ENCODE measurements at places on chromosomes 6 and 20.
A peak's percentile ranks its signal among the peaks of the same experiment; 100 is the strongest.

GRCh38 chr20:45588800-45589199, 9.7 kb upstream of the WFDC8 start:
- DNase-seq, result no peak

DNA sequence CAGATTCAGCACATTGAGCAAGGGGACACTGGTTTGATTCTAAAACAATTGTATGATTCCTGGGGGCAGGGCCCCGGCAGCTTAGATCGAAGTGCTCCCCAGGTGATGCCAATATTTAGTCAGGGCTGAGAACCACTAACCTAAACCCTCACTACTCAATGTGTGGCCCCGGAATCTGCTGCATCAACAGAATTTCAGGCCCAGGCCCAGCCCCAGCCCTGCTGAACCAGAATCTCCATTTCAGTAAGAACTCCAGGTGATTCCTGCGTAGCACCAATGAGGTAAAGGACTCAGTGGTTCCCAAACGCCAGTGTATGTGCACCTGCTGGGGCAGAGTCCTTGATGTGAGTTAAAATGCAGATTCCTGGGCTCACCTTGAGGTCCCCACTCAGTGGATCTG, 152.8 kb upstream of the KCNG1 start:
- no peak for DNase-seq

DNA sequence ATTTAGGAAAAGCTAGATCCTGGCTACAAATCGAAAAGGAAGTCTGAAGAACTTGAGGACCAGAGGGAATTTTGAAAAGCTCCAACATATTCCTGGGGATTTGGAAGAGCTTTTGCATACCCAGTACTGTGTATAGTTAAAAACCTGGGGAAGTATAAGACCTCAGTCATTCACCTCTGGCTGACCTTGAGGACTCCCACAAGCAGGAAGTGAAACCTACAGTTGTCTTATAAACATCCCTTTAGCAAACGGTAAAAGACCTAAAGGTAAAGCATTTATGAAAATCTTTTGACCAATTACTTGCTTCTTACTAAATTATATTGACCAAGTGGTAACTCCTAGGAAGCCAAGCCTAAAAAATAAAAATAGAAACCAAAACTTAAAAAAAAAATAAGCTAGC, 175.0 kb downstream of the HAO1 start:
- DNase-seq, result no peak

GRCh38 chr6:50520326-50521266, 192.7 kb upstream of the TFAP2D start:
- DNase-seq, result no peak

DNA sequence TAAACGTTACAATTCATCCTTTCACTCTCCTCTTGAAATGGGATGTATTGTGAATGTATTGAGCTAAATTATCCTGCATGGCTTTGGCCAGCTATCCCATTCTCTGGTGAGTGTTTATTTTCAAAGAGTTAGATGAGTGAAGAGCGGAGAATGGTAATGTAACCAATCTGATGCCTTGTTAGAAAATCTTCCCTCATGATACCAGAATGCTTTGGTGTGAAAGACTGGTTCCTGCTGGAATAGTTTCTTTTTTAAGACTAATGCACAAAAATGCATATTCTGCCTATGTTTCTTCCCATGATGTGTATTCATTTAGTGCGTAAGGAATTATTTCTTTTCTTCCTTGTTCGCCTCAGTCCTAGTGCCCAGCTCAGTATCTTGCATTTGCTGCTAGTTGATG, 506.7 kb downstream of the PRKN start:
- no peak for DNase-seq

GRCh38 chr20:6641012-6641411, 126.5 kb upstream of the BMP2 start:
- DNase-seq, result no peak

GRCh38 chr20:35638751-35639150, 23.1 kb downstream of the SPAG4 start:
- no peak for DNase-seq

- no peak for DNase-seq
Measured at GRCh38 chr20:34806255-34806654, 19.2 kb downstream of the NCOA6 start.

DNA sequence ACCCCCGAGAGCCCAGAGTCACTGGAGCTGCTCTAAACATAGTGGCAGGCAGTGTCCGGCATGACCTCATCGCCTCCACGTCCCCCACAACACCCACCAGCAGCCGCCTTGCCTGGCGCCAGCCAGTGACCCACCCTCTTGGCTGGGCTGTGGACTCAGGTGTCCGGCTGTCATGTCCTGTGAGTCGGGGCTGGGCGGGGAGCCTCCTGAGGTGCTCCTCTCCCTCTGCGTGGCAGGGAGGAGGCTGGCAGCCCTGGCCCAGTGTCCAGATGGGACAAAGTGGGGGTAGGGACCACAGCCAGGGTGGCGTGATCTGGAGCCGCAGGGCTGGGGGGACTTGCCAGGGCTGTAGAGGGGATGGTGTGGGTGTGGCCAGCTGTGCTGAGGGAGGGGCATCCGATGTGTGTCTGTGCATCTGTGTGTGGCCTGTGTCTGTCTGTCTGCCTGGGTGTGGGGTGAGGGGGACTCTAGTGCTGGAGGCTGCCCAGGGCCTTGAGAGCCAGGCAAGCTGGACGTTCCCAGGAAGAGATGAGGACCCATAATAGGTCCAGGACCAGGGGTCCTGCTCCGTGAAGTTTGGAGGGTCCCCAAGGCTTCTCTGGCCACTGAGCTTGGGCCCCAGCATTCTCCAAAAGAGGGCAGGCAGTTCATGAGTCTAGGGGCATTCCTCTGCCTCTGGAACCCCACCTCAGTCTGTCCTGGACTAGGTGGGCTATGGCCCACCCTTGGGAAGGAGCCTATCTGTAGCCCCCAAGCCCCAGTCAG, 2.3 kb upstream of the SOX18 start:
- DNase-seq, result no peak

- DNase-seq, result no peak
Measured at GRCh38 chr20:35001596-35002362, 46.1 kb downstream of the MYH7B start.

- no peak for DNase-seq
Measured at GRCh38 chr6:18186033-18186432, 30.8 kb downstream of the KDM1B start.

- no peak for DNase-seq
Measured at GRCh38 chr6:41477572-41477971, 68.6 kb upstream of the FOXP4 start.

GRCh38 chr20:34388000-34388399, 24.9 kb downstream of the ITCH start:
- DNase-seq, result no peak

GRCh38 chr6:154548130-154548830, 37.8 kb upstream of the CNKSR3 start:
- DNase-seq, result no peak

GRCh38 chr6:75230484-75231325, 12.9 kb downstream of the COX7A2 start:
- DNase-seq, result no peak

GRCh38 chr6:125748406-125749172, 843 bp upstream of the HEY2 start:
- DNase-seq, result no peak

- DNase-seq, result peak; percentile 51
Measured at GRCh38 chr6:169189182-169189581, 64.5 kb downstream of the THBS2 start.

DNA sequence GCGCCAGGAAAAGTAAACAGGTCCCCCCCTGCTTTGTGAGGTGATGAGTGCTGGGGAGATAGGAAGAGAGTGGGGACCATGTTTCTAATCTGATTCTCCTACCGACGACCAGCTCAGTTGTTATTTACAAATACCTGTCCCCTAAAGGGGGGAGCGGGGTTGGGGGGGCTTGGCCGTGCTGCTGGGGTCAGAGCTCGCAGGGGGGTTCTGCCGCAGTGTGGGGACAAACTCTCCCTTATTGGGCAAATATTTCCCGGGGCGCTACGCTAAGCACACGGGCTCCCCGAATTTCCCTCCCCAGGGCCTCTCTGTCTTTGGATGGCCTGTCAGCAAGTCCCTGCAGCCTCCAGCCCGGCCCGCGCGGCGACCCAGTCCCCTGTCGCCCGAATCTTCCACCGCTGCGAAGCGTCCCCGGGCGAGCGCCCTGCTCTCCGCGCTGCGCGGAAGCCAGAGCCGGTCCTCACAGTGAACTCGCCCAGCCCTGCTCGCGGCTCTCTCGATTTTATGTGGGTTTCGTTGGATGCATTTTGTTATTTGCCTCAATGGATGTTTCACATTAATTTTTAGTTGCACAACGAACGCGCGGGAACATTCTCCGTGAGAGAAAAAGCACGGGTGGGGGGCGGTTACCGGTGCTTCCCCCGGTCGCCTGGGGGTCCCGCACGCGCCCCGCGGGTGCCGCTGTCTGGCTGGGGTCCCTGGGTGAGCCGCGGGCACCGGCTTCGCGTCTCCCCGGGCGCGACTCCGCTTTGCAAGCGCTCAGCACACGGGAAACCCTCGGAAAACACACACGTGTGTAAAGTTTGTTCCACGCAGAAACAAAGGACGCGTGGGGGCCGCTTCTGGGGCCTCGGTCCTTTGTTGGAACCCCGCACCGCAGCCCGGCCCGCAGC, 1.5 kb upstream of the STX16 start:
- DNase-seq, result no peak

DNA sequence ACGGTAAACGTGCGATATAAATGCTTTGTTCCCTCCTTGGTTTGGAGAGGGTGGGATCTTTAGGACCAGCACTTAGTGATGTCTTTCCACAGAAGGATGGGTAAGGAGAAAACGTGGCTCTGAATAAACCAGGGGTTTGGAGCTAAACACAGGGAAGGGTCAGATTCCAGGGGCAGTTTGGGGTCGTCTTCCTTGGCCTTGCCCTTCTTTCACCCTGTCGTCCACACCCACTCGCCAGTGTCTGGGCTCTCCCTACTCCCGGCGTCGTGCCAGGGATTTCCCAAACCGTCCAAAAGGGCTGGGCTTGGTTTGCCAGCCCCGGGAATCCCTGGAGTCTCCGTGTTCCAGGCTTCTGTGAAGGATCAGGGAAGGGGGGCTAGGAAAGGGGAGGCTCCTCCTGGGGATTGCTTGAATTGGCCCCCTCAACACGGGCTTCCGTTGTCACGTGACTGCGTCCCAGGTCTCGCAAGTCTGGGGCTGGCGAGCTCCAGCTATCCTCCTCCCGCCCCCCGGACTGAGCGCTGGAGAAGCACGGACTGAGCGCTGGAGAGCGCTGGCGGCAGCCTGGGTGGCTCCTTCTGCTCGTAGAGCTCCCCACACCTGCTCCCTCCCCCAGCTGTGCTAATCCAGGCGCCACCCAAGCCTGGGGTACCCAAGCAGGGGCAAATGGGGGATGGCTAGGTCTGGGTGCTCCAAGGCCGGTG, 9.4 kb upstream of the ARMC12 start:
- DNase-seq, result peak; percentile 67

- DNase-seq, result no peak
Measured at GRCh38 chr6:70790483-70791224, 123.0 kb downstream of the SMAP1 start.

DNA sequence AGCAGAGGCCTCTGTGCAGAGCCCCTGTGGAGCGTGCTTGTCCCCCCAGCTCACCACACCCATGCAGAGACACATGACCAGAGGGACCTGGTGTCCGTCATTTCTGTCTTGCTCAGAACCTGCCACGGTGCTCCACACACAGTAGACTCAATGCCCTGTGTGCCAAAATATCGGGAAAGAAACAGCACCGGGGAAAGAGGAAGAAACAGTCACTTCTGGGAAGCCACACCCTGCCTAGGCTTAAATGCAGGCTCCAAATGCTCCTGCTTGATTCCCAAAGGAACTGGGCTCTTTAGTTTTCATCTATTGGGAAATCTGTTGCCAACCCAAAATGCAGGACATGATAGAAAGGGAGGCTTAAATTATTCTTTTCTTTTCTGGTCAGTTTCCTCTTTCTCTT, 503.9 kb downstream of the CD83 start:
- DNase-seq, result no peak

- DNase-seq, result no peak
Measured at GRCh38 chr6:89350281-89350966, 2.1 kb downstream of the UBE2J1 start.

DNA sequence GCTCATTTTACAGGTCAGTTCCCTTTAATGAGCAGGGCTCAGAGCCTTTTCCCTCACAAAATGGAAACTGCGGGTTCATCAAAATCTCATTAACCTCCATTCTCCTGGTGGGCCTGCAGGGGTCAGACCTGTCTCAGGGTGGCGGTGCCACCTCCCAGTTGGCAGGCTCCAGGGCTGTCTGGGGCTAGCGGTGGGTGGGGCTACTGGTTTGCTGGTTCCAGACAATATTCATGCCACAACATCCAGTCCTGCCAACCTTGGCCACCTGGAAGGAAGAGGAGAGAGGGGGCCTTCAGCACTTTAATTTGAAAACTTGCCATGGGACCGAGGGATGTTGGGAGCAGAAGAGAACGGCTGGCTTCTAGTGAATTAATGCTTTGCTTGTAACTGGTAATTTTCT, 41.9 kb upstream of the CTNNBL1 start:
- DNase-seq, result no peak

- no peak for DNase-seq
Measured at GRCh38 chr6:35181933-35182612, 31.7 kb upstream of the SCUBE3 start.

DNA sequence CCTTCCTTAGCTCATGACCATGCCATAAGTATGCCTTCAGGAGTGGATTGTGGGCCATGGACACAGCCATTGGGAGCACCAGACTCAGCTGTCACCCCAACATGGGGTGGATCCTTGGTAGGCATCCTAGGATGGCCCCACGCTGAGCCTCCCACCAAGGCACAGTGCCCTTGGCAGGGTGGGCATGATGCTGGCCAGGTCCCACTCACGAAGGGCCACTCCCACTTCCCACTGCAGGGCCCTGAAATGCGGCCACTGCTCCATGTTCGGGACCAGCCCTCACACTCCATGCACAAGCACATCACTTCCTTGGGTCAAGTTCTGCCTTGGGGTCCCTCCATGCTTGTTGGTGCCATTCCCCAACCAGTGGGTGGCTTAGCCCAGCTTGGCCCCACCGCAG, 12.9 kb upstream of the FUT9 start:
- no peak for DNase-seq

DNA sequence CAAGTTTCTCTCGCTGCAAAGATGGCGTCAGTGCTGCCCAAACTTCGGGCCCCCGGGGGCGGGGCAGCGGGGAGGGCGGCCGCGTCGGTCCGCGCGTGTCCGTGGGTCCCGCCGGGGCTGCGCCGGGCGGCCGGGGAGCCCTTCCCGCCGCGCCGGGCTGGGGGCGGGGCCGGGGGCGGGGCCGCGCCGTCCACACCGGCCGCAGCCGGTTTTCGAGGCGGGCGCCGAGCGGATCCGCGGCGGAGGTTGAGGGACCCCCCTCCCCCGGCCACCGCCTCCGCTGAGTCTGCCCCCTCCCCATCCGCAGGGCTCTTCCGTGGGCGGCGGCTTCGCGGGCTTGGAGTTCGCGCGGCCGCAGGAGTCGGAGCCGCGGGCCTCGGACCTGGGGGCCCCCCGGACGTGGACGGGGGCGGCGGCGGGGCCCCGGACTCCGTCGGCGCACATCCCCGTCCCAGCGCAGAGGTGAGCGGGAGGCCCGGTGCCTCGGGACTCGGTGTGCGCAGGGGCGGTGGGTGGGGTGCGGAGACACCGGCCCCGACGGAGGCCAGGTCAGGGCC, 572 bp downstream of the SLC2A4RG start:
- DNase-seq, result no peak

- peak; percentile 76 for DNase-seq
Measured at GRCh38 chr20:50987493-50988210, 29.0 kb downstream of the MOCS3 start.

- DNase-seq, result no peak
Measured at GRCh38 chr6:48667797-48668196, 556.8 kb upstream of the PTCHD4 start.

- no peak for DNase-seq
Measured at GRCh38 chr20:34628026-34628425, 48.9 kb downstream of the PIGU start.

- no peak for DNase-seq
Measured at GRCh38 chr20:44181611-44182010, 5.4 kb downstream of the JPH2 start.
